Esophagus squamous epithelium (tissue), 5 donors: ENCODE measurements at places on chromosomes 11 and 22.

- no peak for DNase-seq
These were observed 30.9 kb upstream of the WNT7B start for GRCh38 chr22:46007848-46008261.

- no peak for DNase-seq
These were observed 100.5 kb downstream of the WT1 start for GRCh38 chr11:32334822-32335221.

DNA sequence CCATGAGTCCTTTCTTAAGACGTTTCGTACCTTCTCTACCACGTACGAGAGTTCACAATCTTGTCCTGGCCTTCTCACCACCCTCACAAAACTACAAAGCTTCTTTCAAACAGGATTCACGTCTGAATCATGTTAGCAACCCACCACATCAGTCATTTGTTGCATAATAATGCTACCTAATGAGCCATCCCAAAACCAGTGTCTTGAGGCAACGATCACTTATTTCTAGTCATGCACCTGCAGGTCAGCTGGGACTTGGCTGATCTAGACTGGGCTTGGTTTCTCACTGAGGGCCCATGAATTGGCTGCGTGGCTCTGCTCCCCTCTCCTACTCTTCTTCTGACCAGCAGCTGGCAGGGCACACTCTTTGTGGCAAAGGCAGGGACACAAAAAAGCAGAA is 28.3 kb downstream of the LARGE1 start:
- DNase-seq: no peak

DNA sequence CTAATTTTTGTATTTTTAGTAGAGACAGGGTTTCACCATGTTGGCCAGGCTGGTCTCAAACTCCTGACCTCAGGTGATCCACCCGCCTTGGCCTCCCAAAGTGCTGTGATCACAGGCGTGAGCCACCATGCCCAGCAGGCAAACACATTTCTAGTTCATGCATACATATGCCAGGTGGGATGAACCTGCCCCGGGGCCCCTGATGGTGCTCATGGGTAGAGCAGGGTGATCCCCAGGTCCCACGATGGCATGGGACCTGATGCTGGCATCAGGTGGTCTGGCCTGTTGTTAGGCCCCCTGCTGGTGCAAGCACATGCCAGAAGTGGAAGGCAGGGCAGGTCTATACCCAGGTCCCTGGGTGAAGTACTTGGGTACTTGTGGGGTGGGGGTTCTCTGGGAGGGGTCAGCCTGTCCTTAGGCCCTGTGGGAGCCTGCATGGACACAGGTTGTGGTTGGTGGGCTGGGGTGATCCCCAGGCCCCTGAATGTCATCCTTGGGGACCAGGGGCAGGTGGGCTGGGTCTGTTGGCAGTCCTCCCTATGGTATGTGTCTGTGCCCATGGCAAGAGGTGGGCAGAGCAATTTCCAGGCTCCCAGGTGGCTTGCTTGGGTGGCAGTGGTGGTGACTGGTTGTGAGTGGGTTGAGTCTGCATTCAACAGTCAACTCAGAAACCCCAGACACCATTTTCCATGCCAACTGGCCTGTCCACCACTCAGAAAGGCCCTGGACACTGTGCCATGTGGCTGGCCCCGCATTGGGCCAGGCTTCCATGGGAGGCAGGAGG is 9.6 kb upstream of the RGL4 start:
- DNase-seq: no peak

DNA sequence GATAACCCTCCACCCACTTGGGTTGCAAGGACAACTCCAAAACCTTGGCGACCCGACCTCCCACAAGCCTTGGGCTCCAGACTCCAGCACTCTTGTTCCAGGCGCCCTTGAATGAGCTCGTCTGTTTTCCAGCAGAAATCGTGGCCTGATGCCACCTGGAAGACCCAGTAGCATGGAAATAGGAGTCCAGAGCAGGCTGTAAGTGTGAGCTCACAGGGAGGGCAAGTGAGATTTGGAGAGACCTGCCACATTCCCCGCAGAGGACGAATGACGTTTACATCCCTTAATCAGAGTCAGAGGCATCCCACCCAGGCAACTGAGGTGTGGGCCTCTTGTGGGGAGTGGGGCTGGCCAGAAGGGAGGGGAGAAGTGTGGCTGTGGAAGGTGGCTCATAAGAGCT is 71.9 kb downstream of the LDLRAD3 start:
- no peak for DNase-seq

- no peak for DNase-seq
These were observed 49.0 kb downstream of the JHY start for GRCh38 chr11:122931510-122931909.

DNA sequence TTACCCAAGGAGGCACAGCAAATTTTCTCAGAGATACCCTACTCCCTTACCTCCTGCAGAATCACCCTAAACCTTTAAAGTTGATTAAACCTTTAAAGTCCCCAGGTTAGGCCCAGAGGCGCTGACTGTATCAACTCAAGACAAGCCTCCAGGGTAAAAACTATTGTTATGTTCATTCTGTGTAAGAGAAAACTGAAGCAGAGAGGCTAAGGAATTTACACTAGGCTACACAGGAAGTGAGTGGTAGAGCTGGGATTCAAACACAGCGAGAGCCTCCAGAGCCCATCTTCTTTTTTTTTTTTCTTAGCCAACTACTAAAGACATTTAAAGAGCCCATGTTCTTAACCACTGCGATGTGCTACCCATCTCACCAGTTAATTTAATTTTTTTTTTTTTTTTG is 56.3 kb upstream of the GRK3 start:
- no peak for DNase-seq

GRCh38 chr11:83835423-83835822 is 549.3 kb upstream of the CCDC90B start:
- DNase-seq: no peak

DNA sequence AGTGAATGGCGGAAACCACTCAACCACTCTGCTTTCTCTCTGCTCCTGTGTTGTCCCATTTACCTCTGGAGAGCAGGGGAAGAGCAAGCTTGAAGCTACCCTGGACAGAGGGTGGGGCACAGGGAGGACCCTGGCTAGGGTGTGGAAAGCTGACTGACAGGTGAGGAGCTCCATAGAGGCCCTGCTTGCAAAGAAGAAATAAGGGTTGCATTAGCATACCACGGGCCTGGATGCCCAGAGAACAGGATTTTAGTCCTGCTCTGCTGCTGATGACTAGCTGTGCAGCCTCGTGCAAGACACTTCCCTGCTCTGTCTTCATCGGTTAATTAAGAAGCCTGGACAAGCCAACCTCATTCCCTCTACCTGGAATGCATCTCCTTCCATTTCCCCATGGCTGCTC is 135.0 kb downstream of the BUD13 start:
- no peak for DNase-seq

DNA sequence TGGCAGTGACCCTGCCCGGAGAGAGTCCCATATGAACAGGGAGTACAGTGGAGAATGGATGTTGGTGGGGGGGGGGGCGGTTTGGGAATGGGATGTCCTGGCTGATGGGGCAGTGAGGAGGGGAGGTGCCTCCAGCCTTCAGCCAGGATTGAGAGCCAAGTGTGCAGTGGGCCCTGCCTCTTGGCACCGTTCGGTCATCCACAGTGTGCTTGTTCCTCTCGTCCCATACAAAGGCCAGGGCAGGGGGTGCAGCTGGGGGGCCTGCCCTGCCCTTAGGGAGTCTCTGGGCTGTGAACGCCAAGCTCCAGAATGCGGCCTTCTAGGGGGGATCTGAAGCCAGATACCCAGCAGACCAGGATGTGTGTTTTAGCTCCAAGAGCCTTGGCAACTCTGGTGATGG is 34.0 kb downstream of the KCNC1 start:
- DNase-seq: no peak

- no peak for DNase-seq
These were observed 1.8 kb downstream of the TESMIN start for GRCh38 chr11:68749229-68750123.

GRCh38 chr11:34476849-34477248 is 36.7 kb downstream of the ELF5 start:
- DNase-seq: no peak

GRCh38 chr11:119975561-119976152 is 162.3 kb downstream of the TRIM29 start:
- DNase-seq: no peak

GRCh38 chr22:39806109-39806508 is 87.5 kb downstream of the ENTHD1 start:
- DNase-seq: no peak

- DNase-seq: no peak
These were observed 33.8 kb upstream of the WNT11 start for GRCh38 chr11:76240161-76240540.

DNA sequence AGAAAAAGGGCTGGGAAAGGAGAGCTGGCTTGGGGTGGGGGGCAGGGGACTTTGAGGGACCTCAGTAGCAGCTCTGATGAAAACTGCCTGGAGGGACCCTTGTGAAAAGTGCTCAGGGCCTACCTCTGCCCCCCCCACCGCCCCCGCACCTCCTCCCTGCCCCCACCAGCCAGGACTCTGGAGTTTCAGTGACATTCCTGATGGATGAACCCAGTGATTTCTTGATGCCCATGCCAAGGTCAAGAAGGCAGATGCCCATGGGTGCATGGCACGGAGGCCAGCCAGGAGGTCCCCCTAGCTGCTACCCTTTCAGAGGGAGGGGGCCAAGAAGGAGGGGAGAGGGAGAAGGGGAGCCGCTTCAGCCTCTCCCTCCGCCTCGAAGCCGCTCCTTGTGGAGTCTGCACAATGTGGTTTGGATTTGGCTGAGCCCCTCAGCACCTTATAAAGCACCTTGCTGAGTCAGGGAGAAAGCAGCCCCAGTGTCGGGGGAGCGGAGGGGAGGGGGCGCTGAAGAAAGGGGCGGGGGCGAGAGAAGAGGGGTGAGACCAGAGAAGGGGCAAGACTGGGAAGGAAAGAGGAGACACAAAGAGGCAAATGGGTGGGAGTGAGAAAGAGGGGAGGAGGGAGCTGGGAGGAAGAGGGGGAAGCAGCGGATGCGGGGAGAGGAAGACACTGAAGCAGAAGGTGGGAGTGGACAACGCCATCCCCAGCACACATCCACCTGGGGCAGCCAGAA is 2.1 kb upstream of the CLCF1 start:
- no peak for DNase-seq

- DNase-seq: no peak
These were observed 292.0 kb downstream of the BRD1 start for GRCh38 chr22:49535527-49536125.

DNA sequence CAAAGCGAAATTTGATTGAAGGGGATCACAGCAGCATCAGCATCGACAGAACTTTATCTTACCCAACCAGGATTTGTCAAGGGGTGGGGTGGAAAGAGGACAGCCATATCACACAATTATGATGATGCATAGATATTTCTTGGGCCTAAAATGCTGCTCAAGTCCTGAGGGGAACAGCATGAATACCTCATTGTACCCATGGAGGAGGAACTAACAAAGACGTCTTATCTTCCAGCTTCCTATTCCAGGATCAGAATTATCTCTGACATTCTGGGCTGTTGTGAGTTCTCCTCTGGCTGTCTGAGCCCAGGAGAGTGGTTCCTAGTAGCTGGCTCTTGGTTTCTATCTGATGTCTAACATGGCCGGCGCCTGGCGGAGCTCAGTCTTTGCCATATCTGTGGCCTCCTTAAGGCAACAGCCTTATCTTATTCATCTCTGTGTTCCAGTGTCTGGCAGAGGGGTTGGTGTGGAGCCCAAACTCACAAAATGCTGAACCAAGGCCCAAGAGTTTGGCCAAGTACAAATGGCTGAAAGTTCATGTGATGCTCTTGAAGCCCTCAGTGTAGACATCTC is 68.2 kb upstream of the TIMP3 start:
- DNase-seq: no peak

DNA sequence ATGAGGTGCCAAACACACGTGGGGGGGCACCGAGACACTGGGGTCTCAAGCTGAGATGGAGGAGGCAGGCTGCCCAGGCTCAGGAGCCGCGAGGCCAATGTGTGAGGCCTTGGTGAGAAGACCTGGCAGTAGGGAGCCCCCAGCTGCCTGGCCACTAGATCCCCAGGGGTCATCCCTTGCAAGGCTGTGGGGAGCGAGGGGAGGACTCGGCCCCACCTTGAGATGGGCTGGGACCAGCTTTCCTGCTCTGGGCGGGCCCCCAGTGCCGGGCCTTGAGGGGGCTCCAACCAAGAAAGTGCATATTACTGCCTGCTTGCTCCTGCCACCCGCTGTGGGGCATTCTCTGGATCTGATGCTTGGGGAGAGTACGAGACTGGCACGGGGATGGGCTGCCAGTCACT is 107.0 kb downstream of the CTTN start:
- DNase-seq: no peak

- no peak for DNase-seq
These were observed 119.7 kb downstream of the ETS1 start for GRCh38 chr11:128467610-128468041.

DNA sequence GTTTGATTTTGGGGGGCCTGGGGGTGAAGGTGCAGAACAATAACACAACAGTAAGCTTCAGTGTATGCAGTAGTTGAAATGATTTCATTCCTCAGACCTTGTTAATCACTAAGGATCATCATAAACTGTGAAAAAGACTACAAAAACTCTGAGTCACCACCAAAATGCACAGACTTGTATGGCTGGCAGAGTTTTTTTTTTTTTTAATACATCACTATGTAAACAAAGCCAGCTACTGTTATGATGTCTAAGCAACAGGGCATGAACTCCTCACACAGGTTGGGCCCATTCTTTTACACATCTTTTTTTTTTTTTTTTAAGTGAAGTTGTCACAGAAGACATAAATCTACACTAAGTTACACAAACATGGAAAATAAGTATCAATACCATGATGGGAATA is 311.9 kb downstream of the GUCY1A2 start:
- no peak for DNase-seq

DNA sequence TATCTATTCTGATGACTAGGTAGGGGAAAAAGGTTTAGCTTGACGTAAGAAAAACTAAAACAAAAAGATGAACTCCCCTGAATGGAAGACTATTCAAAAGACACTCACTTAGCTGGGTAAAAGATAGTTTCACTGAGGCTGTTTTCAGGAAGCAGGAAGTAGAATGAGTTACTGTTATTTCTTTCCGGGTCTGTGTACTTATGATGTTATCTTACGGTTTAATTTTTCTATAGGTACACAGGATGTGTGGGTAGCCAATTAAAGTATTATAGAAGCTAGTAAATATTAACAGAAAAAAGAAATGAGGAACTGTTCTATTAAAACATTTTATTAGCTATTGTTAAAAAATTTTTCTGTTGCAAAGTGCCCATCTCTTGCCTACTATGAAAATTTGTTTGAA is 45.8 kb upstream of the MMP7 start:
- no peak for DNase-seq
